Glutamatergic neuron (in vitro differentiated cells): ENCODE measurements at places on chromosomes 5 and 9. TPM values are rescaled to one million over a fixed set of nuclear protein-coding genes. Genes with fewer than 3 reads are reported as not detected.

The DPYSL3 gene
- 571 TPM for total RNA-seq

DNA sequence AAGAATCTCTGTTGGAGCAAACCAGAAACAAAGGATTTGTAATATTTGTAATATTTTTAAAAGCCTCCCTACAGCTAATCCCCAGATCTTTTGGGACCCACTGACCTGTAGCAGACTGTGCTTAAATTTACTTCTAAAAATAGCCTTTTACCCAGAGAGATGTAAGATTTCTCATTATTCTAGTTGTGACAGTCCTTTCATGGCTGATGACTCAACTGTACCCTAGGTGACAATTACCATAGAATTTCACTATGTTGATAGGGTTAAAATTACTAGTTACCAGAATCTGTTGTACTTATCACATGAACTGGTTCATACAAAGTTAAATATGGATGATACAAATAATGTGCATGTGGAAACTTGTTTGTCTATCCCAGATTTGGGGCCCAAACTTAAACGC, 543.9 kb upstream of the SEMA6A start:
- no peak overlapping the region for H3K27ac ChIP-seq
- no peaks in the 10 kb centered on the region for H3K4me1 ChIP-seq
- H3K27me3 ChIP-seq: no peaks in the 10 kb centered on the region
- DNase-seq: no peak

DNA sequence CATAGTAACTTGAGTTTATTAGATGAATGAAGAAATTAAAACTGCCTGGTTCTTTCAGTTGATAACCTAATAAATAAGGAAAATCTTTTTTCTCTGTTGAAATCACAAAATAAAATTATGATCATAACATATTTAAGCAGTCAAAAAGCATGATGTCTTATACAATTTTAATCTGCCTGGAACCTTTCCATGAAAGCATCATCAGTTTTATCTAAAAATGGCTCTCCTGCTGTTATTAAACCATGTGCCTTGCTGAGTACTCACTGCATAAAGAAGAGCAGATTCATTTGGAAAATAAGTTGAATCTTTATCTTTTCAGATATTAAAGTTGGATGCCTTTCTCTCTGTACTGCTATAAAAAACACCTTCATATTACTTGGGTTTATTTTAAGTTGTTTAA, 148.8 kb downstream of the SLC24A2 start:
- DNase-seq: no peak
- no peak overlapping the region for H3K4me3 ChIP-seq
- H3K27ac ChIP-seq: no peak overlapping the region
- no peaks in the 10 kb centered on the region for H3K36me3 ChIP-seq
- peaks cover 6% of the 10 kb centered on the region for H3K27me3 ChIP-seq

GRCh38 chr5:90985341-90985740, 397.8 kb downstream of the ARRDC3 start:
- no peak overlapping the region for H3K27ac ChIP-seq
- H3K27me3 ChIP-seq: no peaks in the 10 kb centered on the region
- no peak for DNase-seq
- H3K4me1 ChIP-seq: no peaks in the 10 kb centered on the region
- no peaks in the 10 kb centered on the region for H3K36me3 ChIP-seq

DNA sequence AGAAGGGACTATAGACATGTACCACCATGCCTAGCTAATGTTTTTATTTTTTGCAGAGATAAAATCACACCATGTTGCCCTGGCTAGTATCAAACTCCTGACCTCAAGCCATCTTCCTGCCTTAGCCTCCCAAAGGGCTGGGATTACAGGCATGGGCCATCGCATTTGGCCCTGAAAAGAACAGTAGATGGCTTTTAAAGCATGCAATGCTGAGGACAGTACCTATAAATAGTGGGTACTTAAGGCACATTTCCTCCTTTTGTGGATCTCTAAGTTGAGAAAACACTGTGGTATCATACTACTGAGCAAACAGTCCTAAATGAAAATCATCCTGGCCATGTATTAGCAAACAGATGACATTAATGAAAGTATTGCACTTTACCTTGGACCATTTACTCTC, 119.4 kb downstream of the TTC39B start:
- peaks cover 13% of the 10 kb centered on the region for H3K4me1 ChIP-seq
- DNase-seq: no peak
- no peaks in the 10 kb centered on the region for H3K36me3 ChIP-seq
- H3K4me3 ChIP-seq: no peak overlapping the region

DNA sequence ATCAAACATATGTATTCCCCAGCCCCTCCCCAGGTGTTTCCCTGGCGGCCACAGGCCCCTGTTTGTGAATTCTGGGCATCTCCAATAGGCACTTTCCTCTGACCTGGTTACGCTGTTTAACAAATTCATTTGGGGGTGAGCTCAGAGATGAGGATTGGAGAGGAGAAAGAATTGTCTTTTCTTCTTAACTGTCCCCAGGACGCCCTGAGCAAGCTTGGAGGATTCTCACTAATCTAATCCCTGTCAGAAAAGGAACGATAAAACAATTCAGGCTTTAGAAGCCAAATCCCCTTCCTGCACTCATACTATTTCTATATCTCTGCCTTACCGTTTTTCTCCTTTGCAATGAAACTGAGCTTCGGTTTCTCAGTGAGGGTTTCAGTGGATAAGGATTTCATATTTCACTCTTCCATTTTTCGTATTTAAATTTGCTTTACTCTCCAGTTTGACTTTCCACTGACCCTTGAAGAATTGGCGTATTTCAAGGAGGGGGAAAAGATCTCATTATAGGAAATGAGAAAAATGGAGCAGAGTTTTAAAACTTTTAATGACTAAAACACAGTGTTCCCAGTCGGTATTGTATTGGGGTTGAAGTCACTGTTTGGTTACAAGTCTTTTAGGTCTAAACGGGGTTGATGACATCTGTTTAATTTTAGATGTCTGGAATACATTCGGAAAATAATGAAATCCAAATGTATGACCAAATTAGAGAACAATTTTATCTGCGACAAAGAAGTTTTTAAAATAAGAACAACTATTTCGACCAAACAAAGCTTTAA, 180.1 kb downstream of the MACROH2A1 start:
- H3K36me3 ChIP-seq: no peaks in the 10 kb centered on the region
- H3K4me3 ChIP-seq: no peak overlapping the region
- H3K4me1 ChIP-seq: peaks cover 4% of the 10 kb centered on the region
- no peak for DNase-seq
- H3K27me3 ChIP-seq: peaks cover 11% of the 10 kb centered on the region

GRCh38 chr5:64872044-64872443, 103.3 kb downstream of the CWC27 start:
- no peaks in the 10 kb centered on the region for H3K27me3 ChIP-seq
- H3K4me3 ChIP-seq: no peak overlapping the region
- H3K27ac ChIP-seq: no peak overlapping the region
- no peaks in the 10 kb centered on the region for H3K4me1 ChIP-seq
